ENCODE measurements at places on chromosomes 1 and 21.

DNA sequence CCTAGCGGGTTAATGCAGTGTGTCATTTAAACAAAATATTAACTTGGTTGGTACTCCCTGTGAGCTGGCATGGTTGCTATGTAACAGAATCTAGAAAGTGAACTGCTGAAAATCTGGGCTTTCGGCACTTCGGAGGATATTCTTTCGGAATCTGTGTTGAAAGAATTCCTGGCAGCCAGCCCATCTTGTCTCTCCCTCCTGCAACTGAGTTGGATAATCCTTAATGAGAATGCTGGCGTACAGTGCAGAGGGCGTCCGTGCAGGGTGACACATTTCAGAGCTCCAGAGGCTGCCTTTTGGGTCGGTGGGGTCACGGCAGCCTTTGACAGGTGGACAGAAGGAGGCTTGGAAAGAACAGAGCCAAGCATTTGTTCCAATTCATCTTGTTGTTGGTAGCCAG is 3.7 kb downstream of the KAZN start:
- H3K27ac ChIP-seq, result no peak overlapping the region
- no peak overlapping the region for H3K4me3 ChIP-seq
- DNase-seq, result no peak
- H3K27me3 ChIP-seq, result peaks cover 35% of the 10 kb centered on the region
- no peaks in the 10 kb centered on the region for H3K36me3 ChIP-seq

DNA sequence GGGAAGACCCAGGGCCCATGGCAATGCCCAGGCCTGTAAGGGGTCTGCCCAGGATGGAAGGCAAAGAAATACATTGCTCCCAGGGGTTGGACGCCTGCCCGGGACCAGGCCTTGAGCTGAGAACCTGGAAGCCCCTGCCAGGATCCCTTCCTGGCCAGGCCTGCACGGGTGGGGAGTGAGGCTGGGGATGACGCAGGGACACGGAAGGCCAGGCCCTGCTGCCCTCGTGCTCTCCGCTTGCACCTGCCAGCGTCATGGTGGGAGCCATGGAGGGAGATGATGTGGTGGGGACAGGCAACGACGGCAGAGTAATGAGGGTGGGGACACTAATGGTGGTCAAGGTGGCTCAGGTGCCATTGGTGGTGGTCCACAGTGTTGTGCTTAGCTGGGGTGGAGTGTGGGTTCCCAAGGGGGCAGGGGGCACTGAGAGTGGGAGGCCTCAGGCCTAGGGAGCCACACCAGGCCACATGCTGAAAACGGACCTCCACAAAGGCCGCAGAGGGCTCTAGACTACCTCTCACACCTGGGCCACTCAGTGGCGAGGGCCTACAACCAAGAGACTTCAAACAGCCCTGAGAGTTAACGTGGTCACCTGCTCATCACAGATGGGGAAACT is 4.3 kb downstream of the HES3 start:
- peaks cover 55% of the 10 kb centered on the region for H3K27me3 ChIP-seq
- H3K4me3 ChIP-seq, result no peak overlapping the region
- DNase-seq, result no peak
- peaks cover 4% of the 10 kb centered on the region for H3K4me1 ChIP-seq
- no peaks in the 10 kb centered on the region for H3K36me3 ChIP-seq

DNA sequence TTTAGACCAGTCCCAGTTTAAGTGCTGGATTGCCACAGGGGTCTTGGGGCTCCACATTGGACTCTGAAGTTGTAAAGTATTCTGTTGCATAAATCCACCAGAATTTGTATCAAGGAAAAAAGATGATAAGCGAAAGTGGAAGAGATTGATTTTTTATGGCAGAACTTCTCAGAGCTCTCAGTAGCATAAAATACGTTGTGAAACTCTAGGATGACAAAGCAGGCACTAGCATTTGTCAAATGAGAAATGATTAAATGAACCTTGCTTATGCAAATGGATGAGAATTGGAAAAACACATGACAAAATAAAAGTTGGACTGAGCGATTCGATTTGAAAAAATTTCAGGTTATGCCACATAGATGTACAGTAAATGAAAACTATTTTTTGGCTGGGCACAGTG is 253.8 kb upstream of the RAB4A start:
- H3K27ac ChIP-seq, result no peak overlapping the region
- no peak for DNase-seq
- peaks cover 19% of the 10 kb centered on the region for H3K27me3 ChIP-seq
- no peaks in the 10 kb centered on the region for H3K4me1 ChIP-seq
- H3K4me3 ChIP-seq, result no peak overlapping the region

DNA sequence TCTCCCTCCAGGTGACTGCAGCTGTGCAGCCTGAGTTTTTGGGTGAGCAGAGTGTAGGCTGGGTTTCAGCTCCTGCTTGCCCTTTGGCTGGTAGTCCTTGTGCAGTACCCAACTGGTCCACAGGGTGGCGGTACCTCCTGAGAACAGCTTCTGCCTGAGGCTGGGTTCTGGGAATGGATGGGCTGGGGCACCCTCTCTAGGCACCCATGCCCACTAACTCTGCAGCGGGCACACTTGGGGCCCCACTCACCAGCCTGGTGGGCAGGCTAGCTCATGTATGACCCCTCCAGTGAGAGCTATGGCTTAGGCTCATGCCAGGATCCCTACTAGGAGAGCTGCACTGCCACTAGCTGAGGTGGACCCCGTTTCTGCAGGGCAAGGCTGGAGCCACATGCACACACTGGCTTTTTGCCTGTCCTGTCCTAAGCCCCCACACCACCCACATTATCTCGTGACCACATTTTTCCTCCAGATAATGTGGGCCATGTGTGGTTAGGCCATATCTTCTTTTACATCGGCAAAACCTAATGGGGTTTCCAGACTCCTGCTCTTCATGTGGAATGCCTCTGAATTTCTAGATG is 15.5 kb upstream of the GSTM4 start:
- no peaks in the 10 kb centered on the region for H3K27me3 ChIP-seq
- H3K27ac ChIP-seq, result no peak overlapping the region
- peaks cover 23% of the 10 kb centered on the region for H3K4me1 ChIP-seq
- no peaks in the 10 kb centered on the region for H3K36me3 ChIP-seq
- no peak overlapping the region for H3K4me3 ChIP-seq

DNA sequence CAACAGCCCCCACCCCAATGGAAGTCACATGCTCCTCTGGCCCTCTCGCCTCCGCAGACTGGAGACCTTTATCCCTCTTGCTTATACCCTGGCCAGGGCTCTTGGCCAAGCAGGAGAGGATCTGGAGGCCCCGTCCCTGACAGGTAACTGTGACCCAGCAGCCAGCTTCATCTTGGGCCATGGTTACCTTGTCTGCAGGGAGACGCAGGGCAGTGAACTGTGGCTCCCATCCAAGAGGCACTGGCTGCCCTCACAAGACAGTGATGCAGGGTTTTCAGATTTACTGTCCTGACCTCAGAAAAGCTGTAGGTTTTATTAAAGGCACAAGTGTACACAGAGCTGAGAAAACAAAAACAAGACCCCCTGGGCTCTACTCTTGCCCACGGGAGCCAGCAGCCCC is 96.7 kb upstream of the KLHDC7A start:
- no peaks in the 10 kb centered on the region for H3K4me1 ChIP-seq
- no peaks in the 10 kb centered on the region for H3K36me3 ChIP-seq
- no peak overlapping the region for H3K4me3 ChIP-seq
- H3K27me3 ChIP-seq, result peaks cover 11% of the 10 kb centered on the region
- no peak overlapping the region for H3K27ac ChIP-seq

GRCh38 chr1:214429951-214430770 is 121.2 kb downstream of the PTPN14 start:
- no peak for DNase-seq
- H3K27me3 ChIP-seq, result no peaks in the 10 kb centered on the region
- peaks cover 56% of the 10 kb centered on the region for H3K36me3 ChIP-seq

DNA sequence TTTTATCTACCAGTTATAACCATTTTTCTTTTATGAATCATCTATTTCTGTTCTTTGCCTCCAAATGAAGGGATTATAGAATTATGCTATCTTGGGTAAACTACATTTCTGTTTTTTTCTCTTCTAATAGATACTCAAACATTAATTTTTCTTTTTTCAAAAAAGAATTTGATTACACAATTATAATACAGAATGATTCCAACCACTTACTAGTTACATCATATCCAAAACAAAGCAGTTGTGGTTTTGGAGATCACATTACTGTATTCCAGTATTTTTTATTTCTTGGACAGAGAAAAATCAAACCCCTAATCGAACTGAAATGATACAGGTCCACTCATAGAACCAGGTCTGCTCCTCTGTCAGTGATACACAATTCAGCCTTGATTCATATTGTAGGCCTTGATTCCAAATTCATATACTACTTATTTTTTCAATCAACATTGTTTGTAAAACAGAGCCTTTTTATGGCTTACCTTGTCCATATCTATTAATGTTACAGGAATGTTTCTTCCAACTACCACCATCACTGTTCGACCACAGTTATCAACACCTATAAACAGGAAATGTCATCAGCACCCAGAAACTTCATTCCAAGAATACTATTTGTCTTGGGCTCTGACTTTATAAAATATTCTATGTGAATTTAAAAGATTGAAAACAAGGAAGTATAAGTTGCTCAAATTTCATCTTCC is 43.2 kb downstream of the GDAP2 start:
- H3K36me3 ChIP-seq, result peaks cover 9% of the 10 kb centered on the region
- H3K27me3 ChIP-seq, result no peaks in the 10 kb centered on the region
- no peak overlapping the region for H3K27ac ChIP-seq
- H3K4me3 ChIP-seq, result no peak overlapping the region
- no peak for DNase-seq
- peaks cover 6% of the 10 kb centered on the region for H3K4me1 ChIP-seq

All from activated T-helper 2 cell treated with anti-CD3 and anti-CD28 coated beads, Interferon-gamma antibody, Interleukin-2, Interleukin-4, amounts not matched to agents 10 μg/mL and 5 μg/mL and 100 μg/mL, durations not matched to agents 14 hours and 24 hours and 36 hours (primary cell).